Anterior cingulate cortex (tissue), 58 donors: ENCODE measurements at places on chromosomes 12 and 14.

- no peak for DNase-seq
Observed at GRCh38 chr14:57607086-57607485, 113.4 kb upstream of the CCDC198 start.

GRCh38 chr12:98352835-98353234 lies 162.6 kb upstream of the TMPO start:
- no peak for DNase-seq

DNA sequence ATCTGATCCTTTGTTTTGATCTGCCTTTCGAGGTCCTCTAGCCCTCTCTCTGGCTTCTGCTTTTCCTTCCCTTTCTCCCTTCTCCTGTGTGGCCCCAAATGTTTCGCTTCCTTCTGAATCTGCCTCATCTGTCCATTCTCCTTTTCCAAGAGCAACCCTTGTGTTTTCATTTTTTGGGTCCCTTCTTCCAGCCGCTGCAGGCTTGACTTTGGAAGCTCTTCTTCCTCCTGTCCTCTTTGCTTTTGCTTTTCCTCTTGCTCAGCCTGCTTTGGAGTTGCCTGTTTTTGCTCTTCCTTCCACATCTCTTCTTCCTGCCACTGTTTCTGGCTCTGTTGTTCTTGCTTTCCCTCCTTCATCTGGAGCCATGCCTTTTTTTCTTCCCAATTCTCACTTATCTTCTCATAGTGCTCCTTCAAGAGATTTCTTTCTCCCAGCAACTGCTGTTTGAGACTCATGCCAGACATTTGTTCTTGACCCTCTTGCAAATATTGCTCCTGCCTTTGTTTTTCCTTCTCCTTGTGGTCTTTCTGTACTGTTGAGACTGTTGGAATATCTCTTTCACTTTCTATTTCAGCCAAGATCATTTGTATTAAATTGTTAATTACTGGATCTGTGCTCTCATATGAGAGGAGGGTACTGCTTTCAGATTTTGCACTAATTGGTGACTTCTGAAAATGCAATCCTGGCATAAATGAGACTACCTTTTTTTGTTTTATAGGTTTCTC lies 42.4 kb downstream of the FAM186A start:
- no peak for DNase-seq

DNA sequence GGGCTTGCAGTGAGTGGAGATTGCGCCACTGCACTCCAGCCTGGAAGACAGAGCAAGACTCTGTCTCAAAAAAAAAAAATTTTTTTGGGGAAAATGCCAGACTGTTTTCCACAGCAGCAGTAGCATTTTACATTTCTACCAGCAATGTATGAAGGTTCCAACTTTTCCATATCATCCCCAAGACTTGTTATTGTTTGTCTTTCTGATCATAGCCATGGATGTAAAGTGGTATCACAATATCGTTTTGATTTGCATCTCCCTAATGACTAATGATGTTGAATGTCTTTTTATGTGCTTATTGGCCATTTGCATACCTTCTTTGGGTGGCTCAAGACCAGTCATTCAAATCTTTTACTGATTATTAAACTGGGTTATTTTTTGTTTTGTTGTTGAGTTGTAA lies 63.7 kb downstream of the NTN4 start:
- DNase-seq = no peak

GRCh38 chr14:20769421-20769820 lies 1.2 kb downstream of the EDDM3B start:
- no peak for DNase-seq

- no peak for DNase-seq
Observed at GRCh38 chr12:31574803-31575575, 15.9 kb downstream of the DENND5B start.

DNA sequence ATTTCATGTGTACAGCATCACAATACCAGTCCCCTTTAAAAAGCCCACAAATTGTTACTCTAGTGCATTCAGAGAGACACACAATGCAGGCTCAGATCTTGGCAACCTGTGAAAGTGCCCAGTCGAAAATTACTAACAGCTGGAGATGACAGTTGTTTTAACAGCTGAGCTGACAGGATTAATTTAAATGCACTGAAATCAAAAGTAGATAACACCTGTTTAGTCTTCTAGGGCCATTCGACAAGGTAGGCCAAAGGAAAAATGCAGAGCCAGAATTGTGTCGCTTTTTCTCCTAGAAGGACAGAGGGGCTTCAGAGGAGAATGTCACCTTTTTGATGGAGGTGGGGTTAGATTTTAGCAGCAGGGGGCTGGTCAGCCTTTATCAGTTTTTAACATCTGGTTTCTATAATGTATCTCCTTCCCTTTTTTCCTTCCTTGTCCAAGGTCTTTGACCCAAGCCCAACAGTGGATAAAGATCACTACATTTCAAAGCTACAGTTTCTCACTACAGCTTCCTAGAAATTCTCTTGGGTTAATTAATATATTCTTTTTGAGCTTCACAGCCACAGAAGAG lies 139.1 kb downstream of the SOX5 start:
- DNase-seq = no peak

DNA sequence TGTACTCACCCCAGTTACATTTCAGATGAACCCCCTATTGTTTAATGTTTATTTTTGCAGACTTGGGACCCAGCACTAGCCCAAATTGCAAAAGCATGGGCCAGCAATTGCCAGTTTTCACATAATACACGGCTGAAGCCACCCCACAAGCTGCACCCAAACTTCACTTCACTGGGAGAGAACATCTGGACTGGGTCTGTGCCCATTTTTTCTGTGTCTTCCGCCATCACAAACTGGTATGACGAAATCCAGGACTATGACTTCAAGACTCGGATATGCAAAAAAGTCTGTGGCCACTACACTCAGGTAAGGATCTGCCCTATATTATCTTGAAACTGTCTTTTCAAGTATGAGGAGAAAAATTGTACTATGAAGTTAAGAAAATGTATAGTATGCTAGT lies 1.2 kb downstream of the GLIPR1 start:
- DNase-seq = no peak

DNA sequence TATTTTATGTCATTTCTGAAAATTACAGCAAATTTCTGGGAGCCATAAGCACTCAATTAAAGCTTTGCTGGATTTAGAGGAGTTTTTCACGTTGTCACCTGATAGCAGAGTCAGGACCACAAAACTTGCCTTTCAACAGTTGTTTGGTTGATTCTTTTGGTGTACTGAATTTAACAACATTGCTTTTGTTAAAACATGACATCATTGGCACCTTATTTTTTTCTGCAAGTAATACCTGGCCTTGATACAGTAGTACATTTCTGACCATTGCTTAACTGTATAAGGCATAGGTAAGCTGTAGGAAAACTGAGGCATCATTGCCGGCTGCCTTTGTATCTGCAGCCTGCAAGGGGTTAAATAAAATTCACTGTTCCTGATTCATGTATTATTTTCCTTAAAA lies 4.5 kb upstream of the BCL11B start:
- no peak for DNase-seq

DNA sequence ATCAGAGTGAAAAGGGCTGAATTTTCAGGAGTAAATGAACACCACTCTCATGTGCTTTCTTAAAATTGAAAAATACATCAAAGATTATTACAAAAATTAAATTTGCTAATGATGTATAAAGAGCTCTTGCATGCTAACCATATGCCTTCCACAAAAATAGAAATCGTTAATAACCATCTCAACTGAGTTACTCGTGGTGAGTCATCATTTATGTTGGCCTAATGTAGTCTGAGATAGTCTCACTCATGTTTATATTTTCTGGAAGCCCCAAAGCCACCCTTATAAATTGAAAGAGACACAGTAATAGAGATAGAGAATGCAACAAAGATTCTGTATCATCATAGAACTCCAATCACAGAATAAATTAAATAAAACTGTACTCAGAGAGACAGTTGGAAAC lies 131.2 kb downstream of the KCNH5 start:
- no peak for DNase-seq

DNA sequence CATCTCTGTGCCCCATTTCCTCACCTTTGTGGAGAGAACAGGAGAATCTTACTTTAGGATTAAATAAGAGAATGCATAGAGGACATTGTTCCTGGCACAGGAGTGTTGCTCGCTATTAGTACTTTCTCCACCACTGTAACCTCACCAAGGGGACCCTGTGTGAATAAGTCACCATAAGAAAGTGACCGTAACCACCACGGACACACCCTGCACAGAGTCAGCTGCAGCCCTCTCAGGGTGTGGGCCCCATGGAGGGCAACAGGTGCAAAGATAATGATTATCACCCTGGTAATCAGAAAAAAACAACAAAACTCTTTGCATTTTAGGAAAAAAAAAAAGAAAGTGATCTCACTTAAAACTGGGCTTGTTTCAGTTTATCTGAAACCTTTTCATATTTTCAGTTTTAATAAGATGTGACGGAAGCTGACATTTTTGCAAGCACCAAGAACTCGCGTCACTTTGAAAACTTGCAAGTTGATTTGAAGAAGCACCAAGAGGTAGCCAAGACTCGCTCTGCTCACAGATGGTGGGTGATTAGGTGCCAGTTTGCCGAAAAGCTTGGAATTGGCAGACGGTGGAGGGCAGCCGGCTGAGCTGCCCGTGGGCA lies 87.0 kb upstream of the VRK1 start:
- no peak for DNase-seq

DNA sequence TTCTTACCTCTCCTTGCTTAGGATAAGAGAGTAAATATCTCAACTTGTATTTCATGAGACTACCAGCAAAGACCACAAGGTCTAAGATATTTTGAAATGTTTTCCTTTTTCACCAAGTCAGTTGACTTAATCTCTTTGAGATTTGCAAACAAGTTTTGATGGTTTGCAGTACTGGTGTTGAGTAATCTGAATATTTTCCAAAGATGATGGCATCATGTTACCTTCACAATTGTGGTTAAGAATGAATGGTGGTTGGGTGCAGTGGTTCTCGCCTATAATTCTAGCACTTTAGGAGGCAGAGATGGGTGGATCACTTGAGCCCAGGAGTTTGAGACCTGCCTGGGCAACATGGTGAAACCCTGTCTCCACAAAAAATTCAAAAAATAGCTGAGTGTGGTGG lies 225.7 kb downstream of the TMTC2 start:
- DNase-seq = no peak

GRCh38 chr14:102778338-102779083 lies 1.3 kb downstream of the TRAF3 start:
- no peak for DNase-seq

DNA sequence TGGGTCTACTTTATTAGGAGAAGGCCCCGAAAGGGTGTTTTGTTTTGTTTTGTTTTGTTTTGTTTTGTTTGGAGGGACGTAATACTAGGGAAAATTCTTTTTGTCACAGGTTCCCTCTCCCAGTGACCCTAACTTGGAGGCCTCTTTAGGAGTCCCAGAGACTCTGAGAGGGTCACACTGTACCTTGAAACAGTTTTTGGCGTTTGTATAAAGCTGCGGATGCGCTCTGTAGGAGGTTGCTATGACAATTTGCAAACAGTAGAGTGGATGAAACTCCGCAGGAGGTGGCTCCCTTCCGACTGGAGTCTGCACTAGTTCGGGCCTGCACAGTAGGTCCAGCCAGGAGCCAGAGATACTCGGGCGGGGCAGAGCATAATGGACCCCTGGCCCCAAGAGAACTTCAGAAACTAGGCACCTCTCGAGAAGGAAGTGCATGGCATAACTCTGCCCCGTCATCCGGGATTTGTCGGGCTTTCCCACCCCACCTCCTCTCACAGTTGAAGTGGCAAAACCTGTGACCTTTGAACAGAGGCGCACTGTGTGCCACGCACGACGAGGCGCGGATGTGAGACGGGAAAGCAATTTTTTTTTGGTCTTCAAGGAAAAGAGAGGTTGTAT lies 1.3 kb upstream of the DYRK2 start:
- no peak for DNase-seq

GRCh38 chr14:30240018-30240417 lies 312.4 kb upstream of the PRKD1 start:
- DNase-seq = no peak

DNA sequence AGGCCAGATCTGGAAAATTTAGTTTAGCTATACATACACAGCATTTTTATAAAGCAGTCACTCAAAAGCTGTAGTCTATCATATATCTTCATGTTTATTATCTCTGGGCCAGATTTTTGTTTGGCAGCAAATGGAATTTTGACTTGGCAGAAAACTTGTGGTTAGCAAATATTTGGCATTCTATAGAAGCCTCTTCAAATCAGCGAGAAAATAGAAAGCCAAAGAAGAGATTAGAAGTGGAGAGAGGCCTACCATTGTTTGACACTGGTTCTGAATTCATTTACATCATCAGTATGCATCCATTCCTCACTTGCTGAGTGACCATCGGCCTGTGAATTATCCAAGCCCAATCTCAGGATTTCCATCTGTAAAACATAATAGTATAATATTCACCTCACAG lies 1077.6 kb downstream of the GALC start:
- DNase-seq = no peak

GRCh38 chr12:6697584-6698351 lies 2.8 kb downstream of the PIANP start:
- no peak for DNase-seq

DNA sequence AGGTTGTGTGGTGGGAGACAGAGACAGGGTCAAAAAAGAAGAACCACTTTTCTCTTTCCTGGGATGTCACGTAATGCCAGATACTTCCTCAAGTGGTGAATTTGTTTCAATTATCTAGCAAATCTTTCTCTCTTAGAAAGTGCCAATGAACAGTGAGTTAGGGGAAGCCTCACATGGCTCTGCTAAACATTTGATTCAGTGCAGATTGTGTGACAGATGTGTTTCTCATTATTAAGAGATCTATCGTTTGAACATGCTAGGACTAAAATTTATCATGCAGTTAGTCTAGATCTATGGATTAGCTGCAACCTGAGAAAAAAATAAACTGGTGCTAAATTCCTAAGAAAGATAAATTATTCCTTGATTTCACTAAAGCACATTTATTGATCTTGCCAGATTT lies 247.8 kb downstream of the MDGA2 start:
- DNase-seq = no peak

DNA sequence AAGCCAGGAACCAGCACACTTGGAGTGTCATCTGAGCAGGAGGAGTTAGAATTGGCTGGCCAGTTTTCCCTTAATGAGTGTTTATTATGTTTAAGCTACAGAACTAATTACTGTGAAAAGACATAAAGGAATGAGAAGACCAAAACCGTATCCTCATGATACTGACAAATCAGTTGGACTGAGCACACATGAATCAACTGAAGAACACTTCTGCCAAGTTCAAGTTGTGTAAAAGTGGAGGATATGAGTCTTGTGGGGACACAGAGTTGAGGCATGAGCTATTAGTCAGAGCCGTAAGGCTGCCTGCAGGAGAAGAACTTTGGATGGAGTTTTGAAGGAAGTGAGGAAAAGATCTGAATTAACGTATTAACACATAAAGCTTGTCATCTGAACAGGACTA lies 43.1 kb downstream of the HMGA2 start:
- DNase-seq = no peak

DNA sequence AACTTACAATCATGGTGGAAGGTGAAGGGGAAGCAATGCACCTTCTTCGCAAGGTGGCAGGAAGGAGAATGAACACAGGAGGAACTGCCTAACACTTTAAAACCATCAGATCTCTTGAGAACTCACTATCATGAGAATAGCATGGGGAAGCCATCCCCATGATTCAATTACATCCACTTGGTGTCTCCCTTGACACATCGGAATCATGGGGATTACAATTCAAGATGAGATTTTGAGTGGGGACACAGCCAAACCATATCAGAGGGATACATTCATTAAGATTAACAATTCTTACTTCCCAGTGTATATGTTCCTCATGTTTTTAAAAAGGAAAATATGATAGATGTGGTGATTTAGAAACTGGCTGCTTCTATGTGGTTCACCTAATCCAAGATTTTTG lies 117.9 kb downstream of the PDE3A start:
- DNase-seq = no peak

GRCh38 chr12:87246726-87247125 lies 782.5 kb downstream of the C12orf50 start:
- no peak for DNase-seq

- DNase-seq = no peak
Observed at GRCh38 chr12:1474574-1475153, 119.7 kb downstream of the FBXL14 start.
